Natural killer cell treated with Interleukin-12 subunit alpha and Interleukin-12 subunit beta and Interleukin-15 and Interleukin-18, amount 100 ng/mL, for 72 hours (primary cell): ENCODE measurements at places on chromosomes 2 and 18.

DNA sequence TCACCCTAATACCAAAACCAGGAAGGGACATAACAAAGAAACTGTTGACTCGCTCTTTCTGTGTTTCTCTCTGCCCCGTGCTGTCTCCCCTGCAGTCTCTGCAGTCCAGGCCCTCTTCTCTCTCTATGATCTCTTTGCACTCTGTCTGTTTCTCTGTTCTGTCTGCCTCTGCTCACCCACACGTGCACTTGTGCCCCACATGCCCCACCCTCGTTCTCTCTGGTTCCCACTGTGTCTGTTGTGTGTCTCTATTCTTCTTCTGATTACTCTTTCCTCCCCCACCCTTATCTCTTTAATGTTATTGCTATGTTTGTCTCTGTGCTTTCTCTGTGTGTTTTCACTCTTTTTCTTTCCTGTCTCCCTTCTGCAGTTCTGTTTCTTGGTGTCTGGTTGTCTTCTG is 54.0 kb downstream of the NAT8 start:
- no peak for DNase-seq

DNA sequence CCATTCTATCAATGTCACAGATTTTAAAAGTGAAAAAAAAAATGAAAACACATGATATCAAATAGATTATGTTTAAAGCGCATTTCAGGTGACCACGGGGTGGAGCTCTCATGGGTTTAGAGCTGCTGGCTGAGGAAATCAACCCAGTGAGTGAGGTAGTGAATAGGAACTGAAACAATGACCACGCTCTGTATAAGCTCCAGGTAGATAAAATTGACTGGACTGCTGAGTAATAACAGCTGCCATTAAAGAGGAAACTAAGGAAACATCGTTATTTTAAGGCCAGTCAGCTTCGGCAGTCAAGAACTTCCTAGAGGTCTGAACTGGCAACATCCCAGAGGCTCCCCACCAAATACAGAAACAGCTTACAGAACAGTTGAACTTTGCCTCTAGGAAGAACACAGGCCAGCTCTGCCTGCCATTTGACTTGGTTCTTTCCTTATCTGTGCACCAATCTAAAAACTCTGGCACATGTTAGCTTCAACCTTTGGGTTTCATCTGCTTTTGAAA is 185.9 kb downstream of the PDE1A start:
- no peak for DNase-seq

DNA sequence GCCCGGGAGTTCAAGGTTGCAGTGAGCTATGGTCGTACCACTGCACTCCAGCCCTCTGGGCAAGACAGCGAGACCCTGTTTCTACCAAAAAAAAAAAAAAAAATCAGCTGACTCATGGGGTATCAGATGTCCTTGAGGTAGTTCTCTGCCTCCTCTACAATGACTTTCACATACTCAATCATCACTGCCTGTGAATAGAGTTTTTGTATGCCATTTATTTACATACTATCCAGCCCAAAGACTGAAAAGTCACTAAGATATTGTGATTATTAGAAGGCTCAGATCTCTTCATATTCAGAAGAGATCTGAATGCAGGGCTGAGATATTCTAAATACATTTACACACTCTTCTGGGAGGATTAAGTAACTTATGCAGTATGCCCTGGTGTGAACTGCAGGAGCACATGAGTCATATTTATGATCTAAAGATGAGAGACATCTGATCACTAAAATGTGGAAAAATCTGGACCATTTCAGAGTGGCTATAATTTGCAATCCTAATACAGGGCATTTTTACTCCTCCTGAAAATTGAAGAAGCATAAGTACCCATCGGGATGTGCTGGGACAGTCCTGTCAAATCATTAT is 38.9 kb downstream of the KLF7 start:
- DNase-seq = no peak

DNA sequence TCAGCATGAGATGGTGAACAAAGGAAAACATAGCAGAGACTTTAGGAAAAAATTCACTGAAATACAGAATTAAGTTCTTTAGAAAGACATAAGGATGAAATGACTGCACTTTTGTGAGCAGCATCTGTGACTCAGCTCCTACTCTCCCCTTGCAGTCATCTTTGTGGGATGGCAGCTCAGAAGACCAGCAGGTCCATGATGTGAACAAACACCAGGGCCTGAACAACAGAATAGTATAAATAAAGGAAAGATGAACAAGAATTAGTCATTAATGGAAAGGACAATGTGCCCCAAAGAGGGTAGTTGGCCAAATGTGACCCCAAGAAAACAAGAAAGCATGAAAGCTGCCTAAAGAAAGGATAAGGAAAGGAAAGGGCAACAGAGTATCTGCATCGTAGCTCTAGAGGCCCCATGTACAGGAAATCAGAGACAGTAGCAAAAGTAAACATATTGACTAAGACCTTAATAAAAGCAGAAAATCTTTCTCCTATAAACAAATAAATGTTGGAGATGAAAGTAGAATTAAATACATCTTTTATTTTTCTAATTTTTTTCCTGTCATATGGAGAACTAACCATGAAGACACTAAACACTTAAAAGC is 318.0 kb downstream of the ZEB2 start:
- no peak for DNase-seq

DNA sequence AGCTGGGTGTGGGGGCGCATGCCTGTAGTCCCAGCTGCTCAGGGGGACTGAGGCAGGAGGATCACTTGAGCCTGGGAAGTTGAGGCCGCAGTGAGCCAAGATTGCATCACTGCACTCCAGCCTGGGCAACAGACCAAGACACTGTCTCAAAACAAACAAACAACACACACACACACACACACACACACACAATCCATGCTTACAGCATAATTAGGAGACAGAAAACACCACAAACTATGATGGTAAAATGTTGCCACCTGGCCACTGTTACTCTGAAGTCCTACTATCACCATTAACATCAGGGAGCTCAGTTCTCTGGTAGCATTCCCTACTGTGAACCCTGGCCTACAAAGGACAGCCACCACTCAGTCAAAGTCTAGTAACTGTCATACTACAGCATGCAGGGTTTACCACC is 18.3 kb downstream of the DNPEP start:
- DNase-seq = no peak

GRCh38 chr2:97714084-97714949 is 941 bp downstream of the ZAP70 start:
- no peak for DNase-seq
